ENCODE measurements at places on chromosomes 13 and 19. TPM values are rescaled to one million over a fixed set of nuclear protein-coding genes. Genes with fewer than 3 reads are reported as not detected.

The KLF1 gene
- total RNA-seq = not detected

The IL12RB1 gene
- total RNA-seq = not detected

The ZNF524 gene
- total RNA-seq = 17.9 TPM

The CGB1 gene
- total RNA-seq = not detected

The CYP4F3 gene
- not detected for total RNA-seq

The AXL gene
- total RNA-seq = 52.9 TPM

The PRR19 gene
- total RNA-seq = not detected

The LGALS14 gene
- not detected for total RNA-seq

The SULT2A1 gene
- not detected for total RNA-seq

The ZSCAN1 gene
- not detected for total RNA-seq
